ENCODE measurements at places on chromosomes 1 and 21.

DNA sequence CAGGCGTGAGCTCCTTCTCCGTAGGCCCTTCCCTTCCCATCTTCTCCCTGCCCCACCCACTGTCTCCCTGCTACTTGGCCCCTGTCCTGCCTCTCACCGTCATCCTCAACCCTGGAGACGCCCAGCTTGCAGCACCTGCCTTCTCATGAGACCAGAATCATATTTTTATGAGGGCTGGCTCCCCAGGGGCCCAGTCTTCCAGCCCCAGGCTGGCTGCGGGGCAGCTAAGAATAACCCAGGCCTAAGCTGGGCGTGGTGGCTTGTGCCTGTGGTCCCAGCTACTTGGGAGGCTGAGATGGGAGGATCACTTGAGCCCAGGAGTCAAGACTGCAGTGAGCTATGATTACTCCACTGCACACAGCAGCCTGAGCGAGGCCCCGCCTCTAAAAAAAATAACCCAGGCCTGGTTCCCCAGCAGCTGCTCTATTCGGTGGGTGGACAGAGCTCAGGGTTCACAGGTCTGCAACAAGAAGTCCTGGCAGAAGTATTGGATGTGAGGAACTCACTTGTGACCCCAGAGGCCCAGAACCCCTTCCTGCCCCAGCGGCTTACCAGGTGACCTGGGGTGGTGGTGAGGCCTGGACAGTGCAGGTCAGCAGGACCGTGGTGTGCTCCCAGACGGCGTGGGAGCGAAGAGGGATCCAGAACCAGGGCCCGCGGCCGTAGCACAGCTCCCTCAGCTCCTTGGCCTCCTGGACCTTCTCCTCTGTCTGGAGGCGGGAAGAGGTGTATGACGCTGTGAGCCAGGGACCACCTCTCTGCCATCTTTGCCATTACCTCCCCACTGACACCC lies 6.4 kb downstream of the MYOM3 start:
- DNase-seq, result no peak

DNA sequence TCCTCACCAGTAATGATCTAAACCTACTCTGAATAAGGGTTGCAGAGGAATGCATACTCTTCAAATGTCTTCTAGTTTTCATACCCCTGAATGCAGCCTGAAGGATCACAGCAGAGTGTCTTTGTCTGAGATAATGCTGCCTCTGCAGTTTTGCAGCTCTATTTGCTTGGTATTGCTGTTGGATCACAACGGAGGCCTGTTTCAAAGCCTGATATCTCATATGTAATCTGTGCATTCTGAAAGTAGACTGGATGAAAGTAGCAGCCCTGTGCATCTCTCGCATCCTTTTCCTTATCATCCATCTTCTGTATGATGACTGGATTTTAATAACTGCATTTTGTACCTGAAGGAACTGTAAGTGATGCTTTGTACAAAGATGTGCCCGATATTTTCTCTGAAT lies 34.9 kb upstream of the F13B start:
- DNase-seq, result no peak

GRCh38 chr1:199646761-199647160 lies 380.7 kb upstream of the NR5A2 start:
- DNase-seq, result no peak

DNA sequence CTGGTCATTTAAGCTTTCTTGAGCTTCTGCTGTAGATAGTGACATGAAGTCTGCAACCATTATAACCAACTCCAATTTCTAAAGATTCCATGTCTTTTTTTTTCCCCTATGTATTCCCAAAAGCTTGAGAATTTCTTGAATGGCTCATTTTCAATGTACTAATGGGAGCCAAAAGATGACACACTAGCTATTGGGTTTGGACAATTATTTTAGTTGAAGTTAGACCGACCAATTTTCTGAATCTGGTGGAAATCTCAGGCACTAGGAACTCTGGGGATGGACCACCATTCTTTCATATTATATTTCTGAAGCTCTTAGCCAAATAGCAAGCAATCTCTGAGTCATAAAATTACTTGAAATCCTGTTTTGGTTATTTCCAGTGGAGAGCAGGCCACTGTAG lies 617.4 kb upstream of the ADAMTS5 start:
- DNase-seq, result no peak

GRCh38 chr1:220787069-220787619 lies 431 bp downstream of the MTARC1 start:
- DNase-seq, result no peak

- no peak for DNase-seq
These were observed 30.5 kb upstream of the MACF1 start for GRCh38 chr1:39173995-39174380.

DNA sequence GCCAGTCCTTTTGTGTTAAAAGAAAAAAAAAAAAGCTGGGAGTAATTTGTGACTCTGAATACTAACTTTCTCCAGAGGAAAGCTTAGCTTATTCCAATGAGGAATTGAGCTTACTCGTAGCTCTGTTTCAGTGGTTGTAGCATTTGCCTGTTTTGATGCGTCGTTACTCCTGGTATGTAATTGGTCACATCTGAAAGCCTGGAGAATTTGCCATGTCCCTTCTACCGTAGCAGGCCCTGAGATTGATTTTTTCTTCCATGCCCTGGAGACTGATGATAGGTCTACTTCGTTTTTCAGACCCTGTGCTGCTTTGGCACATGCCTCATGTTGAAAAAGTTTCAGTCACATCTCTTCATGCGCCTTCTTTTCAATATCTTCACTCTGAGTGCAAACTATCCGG lies 1103.0 kb downstream of the PLA2G4A start:
- DNase-seq, result no peak

DNA sequence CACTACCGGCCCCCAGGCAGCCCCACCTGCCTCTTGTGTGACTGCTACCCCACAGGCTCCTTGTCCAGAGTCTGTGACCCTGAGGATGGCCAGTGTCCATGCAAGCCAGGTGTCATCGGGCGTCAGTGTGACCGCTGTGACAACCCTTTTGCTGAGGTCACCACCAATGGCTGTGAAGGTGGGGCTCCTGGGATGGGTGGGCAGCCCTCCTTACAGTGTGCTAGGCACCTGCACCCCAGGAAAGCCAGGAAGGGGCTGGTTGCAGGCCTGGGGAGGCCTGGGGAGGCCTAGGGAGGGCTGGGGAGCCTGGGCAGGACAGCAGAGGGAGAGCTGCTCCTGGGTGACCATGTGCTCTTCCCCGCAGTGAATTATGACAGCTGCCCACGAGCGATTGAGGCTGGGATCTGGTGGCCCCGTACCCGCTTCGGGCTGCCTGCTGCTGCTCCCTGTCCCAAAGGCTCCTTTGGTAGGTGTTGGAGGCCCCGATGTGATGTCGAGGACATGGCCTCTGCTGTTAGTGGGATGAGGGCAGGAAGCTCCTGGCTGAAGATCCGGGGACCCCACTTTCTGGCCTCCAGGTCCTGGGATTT lies 16.5 kb downstream of the CELSR2 start:
- DNase-seq, result no peak

GRCh38 chr1:39671793-39672550 lies at the start of gene NT5C1A:
TSS of gene NT5C1A (minus strand) at chr1:39672107. CDS start at chr1:39672038, 69 bp downstream.
- DNase-seq, result no peak

DNA sequence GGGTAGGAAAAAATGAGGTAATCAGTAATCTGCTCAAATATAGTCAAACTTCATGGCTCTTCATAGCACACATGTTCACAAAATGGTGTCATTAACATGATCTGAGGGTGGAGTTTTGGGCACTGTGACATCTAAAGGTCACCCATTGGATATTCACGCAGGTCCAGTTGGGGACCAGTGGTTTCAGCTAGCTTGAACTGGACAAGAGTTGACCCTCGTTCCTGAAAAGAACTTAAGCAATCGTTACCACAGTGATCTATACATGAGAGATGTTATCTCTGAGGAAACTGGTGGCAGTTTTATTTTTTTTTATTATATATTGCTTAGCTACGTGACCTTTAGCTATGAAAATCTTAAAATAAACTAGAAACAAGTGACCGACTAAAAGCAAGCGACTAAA lies 3.0 kb upstream of the OR2C3 start:
- DNase-seq, result no peak

DNA sequence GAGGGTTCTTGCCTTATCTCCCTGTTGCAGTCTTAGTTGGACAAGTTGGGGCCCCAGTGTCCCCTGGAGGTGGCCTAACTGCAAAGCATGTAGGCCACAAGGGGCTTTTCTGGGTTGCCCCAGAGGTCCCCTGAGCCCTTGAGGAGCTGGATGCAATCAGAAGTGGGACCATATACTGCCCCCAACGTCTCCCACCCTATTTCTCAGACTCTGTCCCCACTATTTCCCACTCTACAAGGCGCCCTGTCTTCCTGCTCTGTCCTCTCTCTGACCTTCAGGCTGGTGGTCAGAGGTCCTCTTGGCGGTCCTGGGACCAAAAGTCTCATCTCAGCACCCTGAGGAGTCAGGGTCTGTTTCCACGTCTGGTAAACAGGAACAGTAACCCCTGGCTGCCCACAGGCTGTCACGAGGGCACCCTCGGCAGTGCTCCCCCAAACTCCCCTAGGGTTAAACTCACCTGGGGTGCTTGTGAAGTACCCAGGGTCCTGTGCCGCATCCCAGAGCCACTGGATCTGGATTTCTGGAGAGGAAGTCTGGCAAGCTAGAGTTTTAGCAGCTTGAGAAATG lies 14.9 kb downstream of the PROK1 start:
- DNase-seq, result no peak

DNA sequence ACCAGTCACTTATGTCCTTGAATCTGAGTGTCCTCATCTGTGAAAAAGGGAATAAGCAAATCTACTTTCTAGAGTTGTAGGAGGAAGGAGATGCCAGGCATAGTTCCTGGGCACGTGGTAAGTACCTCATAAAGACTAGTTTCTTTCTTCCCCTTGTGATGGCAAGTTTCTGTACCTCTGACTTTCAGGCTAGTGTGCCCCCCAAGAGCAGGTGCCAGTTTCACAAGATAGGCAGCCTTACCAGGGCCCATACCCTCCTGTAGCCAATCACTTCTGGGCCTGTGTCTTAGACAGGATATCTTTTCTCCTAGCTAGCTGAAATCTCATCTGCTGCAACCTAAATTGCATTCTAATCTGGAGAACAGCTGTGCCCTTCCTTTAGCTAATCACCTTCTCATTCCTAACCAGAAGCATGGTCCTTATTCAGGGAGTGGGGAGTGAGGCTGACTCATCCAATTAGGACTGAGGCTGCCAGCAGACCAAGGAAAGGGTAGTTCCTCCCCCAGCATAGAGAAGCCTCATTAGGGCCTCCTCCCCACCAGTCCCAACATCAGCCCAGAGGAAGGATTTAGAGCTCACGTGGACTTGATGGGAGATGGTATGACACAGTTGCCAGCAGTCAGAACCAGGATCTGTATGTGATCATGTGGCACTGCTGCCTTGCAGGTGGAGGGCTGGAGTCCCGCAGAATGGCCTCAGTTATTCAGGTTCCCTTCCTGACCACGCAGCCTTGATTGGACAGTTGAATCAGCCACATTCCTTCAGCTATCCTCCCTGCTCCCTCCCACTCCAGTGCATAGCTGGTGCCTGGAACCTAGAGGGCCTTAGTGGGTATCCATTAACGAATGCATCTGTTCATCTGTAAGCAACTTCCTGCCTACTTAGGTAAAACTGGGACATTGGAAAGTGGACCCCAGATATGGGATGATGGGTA lies 7.9 kb downstream of the KLHDC8A start:
- no peak for DNase-seq

GRCh38 chr21:46064870-46065214 lies 33.1 kb upstream of the COL6A2 start:
- no peak for DNase-seq

DNA sequence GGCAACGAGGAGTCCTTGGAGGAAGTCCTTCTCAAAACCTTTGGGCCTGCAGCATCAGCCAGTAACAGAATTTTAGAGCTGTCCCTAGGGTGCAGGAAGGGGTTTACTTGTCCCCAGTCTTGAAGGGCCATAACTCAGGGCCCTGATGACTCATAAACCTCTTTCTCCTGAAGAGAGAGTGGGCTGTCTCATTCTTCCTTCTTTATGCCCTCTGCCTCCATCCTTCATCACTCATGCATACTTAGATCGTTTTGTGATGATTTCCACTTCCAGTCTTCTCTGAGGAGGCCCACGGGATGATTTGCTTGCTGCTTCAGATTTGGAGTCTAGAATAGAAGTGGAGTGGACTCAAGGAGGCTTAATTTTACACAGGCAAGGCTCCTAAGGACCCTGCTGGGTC lies 60.2 kb downstream of the NDUFS5 start:
- DNase-seq, result no peak

- DNase-seq, result peak; percentile 79
These were observed 3.4 kb downstream of the CEP85 start for GRCh38 chr1:26237230-26237966.

DNA sequence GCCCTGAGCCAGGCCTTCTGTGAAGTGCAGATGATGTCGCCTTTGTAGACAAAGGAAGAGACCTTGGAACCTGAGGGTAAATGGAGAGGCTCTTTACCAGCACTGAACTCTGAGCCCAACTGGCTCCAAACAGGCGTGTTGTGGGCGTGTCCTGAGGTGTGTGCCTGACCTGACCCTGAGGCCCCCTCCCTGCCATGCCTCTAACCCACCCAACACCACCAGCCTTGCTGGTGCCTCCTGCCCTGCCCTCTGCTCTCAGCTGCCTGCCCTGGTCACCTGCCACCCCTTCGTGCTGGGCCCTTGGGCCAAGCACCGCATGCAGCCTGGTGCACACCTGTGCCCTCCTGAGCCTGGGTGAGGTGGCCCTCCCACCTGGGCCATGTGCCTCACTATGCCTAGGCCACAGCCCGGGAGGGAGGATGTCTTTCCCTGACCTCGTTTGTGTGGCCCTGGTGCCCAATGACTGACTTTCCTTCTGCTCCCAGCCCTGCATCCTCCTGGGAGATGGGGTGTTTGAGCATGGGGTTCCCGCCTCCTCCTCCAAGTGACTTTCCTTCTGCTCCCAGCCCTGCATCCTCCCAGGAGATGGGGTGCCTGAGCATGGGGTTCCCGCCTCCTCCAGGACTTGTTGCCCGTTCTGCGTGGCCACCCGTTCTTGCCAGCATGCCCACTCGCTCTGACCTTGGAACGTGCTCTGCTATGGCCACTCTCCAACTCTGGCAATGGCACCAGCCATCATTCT lies 157.0 kb downstream of the PCBP3 start:
- no peak for DNase-seq

DNA sequence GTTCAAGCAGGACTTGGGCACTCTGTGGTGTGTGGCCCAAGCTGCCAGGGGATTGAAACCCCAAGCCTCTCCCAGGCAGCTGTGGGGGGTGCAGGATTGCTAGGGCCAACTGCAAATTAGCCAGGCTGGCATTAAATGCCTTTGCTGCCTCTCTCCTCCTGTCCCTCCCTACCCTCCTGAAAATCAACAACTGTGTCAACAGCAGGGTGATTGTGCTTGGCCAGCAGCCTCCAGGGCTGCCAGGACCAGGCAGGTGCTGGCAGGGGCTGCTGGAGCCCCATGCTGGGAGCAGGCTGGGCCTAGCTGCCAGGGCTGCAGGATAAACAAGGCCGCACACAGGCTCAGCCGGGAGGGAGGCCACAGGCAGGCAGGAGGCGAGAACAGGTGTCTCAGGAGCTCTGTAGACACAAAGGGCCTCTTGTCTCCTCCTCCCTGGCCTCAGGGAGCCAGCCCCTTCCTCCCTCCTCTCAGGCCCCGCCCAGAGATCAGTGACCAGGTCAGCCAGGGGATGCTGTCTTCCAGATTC lies 11.4 kb downstream of the SOX13 start:
- DNase-seq, result no peak

- DNase-seq, result no peak
These were observed 44.0 kb downstream of the OPTC start for GRCh38 chr1:203537806-203538464.
